Hematopoietic multipotent progenitor cell treated with erythropoietin and hydrocortisone succinate and interleukin-3 and kit ligand, for 4 days (in vitro differentiated cells): ENCODE measurements at places on chromosomes 12 and 14.
A peak's percentile ranks its signal among the peaks of the same experiment; 100 is the strongest.

DNA sequence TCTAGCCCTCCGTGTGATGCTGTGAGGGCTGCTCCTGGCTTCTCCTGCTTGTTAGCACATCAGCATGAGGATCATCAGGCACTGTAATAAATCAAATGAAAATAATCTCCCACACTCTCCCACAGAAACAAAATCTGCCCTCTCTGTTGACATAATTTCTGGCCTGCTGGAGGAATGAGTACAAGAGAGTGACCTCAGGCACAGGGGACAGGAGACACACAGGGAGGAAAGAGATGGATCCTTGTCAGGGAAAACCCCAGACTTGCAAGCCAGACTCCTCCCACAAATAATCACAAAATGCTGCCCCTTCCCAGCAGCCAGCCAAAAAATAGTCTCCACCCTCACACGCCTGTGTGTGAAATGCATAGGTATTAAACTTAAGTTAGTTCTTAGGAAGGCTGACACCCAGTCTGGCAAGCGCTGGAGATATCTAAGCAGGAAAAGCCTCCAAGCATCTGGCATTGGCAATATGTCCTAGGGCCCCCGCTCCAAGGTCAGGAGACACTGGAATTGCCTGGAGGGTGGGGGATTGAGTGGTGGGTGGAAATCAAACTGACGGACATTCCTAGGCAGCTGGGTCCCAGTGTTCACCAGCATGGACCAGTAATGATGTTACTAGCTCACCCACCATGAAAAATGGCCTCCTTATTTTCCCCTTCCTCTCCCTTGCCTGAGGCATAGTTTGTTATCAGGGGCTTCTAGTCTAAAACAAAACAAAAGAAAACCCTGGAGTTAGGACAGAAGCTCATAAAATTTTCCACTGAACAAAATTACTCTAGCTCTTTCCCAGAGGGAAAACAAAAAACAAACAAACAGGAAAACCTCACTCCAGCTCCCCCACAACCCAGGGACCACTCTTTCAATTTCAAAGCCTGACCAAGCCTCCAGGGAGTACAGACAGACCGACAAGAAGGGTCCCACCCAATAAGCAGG lies 22.0 kb downstream of the SMUG1 start:
- DNase-seq: no peak

- no peak for DNase-seq
Observed at GRCh38 chr12:43241986-43242385, 310.0 kb downstream of the ADAMTS20 start.

DNA sequence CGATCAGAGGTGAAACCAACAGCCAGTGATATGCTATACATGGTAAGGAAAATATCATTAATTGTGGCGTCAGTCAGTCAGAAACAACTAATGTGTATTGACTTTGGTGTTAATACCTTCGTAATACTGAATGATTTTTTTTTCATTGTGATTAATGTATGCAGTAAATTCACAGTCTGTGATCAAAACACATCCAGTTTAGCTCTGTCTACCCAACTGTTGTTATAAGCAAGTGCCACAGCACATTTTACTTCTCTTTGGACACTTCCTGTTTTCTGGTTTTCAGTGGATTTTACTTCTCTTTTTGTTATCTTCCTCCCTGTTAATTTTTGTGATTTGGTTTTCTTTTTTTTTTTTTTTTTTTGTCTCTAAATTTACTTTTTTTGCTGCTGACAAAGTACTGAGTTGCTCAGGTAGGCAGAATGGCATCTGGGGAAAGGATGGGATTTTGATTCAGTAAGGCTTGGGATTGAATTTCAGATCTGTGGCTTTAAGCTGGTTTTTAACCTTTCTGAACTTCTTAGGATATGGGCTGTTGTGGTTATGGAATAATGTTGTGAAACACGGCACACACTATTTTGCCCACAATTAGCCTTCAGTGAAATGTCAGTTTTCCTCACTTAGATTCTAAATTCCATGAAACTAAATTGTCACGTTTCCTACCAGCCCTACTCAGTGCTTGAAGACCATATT lies 604 bp downstream of the GLIPR1 start:
- peak; percentile 79 for DNase-seq

- DNase-seq: no peak
Observed at GRCh38 chr12:131944601-131945251, 5.0 kb upstream of the EP400 start.

DNA sequence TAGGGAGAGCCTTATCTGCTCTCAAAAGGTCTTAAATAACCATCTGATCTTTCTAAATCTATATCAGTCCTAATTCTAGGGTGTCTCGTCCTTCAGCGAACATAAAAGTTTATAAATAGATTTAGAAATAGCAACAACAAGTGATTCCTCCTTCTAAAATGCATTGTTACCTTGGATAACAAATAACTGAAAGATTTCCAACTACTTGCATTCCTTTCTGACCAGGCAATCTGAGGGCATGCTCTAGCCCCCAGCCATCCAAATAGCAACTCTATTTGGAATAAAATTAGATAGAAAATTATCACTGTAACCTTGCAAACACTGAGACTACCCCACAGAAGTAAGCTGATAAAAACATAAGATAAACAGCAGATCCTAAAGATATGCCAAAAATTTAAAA lies 21.8 kb upstream of the KRR1 start:
- no peak for DNase-seq

GRCh38 chr14:23435543-23436326 lies at the start of gene MYH7:
TSS of gene MYH7 (minus strand) at chr14:23435660. CDS start at chr14:23433732, 1,928 bp downstream.
- no peak for DNase-seq
